NB4 (cell line): ENCODE measurements at places on chromosomes 3 and 15.

DNA sequence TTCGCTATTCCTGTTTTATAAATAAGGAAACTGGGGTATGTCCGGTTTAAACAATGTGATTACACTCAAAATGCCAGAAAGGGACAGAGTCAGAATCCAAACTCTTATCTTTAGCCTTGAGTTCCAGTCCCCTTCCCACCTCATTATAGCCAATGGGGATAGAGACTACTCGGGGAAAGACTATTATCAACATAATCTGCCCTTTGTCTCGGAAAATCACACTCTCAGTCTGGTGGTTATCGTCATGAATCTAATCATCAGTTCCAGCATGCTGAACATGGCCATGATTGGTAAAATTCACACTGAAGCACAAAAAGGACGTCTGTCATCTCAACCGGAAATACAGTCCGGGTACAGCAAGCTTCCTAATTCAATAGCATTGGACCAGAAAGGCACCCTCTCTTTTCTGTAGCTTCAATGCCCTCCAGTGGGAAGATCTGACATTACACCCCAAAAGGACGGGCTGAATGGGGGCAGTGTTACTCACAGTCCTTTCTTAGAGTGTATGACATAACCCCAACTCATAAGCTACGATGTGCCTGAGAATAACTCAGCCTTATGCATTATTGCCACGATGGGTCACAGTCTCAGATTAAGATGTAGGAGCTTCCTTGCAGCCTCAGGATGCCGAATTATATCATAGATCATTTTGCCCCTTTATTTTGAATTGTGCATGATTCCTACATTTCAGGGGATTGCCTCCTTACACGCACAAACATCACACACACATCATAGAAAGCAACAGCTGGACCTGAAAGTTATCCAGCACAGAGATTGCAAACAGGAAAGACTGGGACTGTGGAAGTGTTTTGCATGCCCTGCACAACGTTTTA is 390.4 kb upstream of the LMCD1 start:
- peak; percentile 65 for DNase-seq

- no peak for DNase-seq
These were observed 2.6 kb downstream of the ISLR2 start for GRCh38 chr15:74132681-74133651.

- DNase-seq: no peak
These were observed 105.7 kb downstream of the TPRA1 start for GRCh38 chr3:127484601-127485388.

GRCh38 chr3:36695113-36695768 is 69.1 kb downstream of the DCLK3 start:
- no peak for DNase-seq

- DNase-seq: no peak
These were observed 329.8 kb upstream of the PDZRN3 start for GRCh38 chr3:73954506-73954905.

- DNase-seq: no peak
These were observed 12.5 kb upstream of the FBLN2 start for GRCh38 chr3:13536432-13536831.

- no peak for DNase-seq
These were observed 1187.1 kb upstream of the EPHA6 start for GRCh38 chr3:95627293-95627692.

GRCh38 chr15:60057554-60057953 is 53.4 kb downstream of the FOXB1 start:
- DNase-seq: peak; percentile 10

DNA sequence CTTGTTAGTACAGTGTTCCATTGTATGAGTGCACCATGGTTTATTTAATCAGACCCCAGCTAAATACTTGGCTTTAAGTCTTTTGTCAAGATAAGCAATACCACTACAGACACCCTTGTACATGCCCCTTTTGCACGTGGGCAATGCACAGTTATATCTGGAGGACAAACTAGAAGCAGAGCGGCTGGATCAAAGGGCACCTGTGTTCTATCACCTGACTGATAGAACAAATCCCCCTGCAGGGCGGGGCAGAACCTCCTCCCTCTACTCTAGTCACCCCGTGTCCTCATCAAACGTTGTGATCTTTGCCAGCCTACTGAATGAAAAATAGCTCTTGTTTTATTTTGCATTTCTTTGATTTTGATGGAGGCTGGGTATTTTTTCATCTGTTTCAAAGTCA is 314.9 kb downstream of the TLE3 start:
- DNase-seq: no peak

- DNase-seq: no peak
These were observed 264.6 kb upstream of the TGFBR2 start for GRCh38 chr3:30341851-30342250.

DNA sequence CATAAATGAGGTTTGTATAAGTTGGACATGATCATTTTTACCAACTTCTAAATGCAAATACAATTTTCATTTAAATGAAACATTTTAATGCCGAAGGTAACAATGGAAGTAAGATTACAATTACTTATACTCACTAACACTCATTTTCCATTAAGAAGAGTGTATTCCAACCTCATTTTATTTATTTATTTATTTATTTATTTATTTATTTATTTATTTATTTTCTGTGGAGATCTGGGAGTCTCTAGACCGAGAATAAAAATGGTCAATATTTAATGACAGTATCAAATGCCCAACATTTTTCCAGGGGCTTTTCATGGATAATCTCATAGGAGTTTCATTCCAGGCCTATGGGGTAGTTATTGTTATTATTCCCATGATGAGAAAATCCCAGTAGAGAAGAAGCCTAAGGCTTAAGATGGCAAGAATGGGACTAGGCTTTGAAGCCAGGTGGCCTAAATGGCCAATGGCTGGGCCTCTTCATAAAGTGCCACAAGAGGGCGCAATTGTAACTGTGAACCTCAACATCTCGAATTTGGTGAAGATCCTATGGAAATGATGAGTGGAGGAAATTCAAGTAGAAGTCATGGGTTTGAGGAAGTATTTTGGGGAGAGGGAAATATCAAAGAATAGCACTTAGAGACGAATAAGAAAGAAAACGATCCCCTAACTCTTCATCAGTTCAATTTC is 21.3 kb downstream of the VGLL3 start:
- peak; percentile 54 for DNase-seq

DNA sequence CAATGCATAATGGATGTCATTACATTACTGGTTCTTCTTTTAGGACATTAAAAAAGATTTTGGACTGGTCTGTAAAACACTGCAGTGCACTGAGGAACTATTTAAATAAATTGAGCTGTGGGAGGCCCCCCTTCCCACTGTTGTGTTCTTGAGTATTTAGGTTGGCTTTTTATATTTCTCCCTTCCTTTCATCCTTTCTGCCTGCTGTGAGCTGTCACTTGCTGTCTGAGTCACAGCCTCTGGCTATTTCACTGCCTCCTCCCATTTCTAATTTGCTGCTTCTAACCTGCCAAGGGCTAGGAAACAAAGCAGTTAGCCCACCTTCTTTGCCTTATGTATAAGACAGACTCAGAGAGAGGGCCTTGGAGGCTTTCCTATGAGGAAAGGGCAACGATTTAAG is 89.0 kb upstream of the FNDC3B start:
- peak; percentile 67 for DNase-seq

DNA sequence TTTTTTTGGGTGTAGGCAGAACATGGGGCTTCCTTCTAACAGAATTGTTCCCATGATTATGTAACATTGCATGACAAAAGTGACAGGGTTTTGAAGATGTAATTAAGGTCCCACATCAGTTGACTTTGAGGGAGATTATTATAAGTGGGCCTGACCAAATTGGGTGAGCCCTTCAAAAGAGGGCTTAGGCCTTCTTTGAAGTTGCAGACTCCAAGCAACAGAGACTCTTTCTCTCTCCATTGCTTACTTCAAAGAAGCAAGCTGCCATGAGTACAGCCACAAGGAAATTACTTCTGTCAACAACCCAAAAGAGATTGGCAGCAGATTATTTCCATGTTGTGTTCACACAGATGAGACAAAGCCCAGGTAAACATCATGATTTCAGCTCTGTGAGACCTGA is 348.2 kb downstream of the PDCD6IP start:
- DNase-seq: no peak

DNA sequence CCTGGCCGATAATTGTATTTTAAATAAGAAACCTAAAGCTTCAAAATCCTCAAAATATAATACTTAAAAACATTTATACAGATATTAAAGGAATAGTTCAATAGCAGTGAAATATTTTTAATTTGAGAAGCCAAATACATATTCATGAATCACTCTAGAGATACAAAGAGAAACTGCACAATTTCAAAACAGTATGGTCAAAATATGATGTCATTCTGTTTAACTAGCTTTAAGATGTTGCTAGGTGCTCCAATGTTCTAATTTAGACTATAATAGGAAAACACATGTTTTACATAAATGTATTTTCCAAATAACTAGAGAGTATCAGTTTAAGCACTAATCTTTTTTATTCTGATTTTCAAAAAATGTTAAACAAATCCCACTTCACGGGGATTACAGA is 10.3 kb upstream of the NRROS start:
- peak; percentile 41 for DNase-seq

- no peak for DNase-seq
These were observed 105.6 kb upstream of the ROPN1 start for GRCh38 chr3:124097362-124098131.

GRCh38 chr3:13513913-13514517 is 33.9 kb downstream of the HDAC11 start:
- DNase-seq: no peak

DNA sequence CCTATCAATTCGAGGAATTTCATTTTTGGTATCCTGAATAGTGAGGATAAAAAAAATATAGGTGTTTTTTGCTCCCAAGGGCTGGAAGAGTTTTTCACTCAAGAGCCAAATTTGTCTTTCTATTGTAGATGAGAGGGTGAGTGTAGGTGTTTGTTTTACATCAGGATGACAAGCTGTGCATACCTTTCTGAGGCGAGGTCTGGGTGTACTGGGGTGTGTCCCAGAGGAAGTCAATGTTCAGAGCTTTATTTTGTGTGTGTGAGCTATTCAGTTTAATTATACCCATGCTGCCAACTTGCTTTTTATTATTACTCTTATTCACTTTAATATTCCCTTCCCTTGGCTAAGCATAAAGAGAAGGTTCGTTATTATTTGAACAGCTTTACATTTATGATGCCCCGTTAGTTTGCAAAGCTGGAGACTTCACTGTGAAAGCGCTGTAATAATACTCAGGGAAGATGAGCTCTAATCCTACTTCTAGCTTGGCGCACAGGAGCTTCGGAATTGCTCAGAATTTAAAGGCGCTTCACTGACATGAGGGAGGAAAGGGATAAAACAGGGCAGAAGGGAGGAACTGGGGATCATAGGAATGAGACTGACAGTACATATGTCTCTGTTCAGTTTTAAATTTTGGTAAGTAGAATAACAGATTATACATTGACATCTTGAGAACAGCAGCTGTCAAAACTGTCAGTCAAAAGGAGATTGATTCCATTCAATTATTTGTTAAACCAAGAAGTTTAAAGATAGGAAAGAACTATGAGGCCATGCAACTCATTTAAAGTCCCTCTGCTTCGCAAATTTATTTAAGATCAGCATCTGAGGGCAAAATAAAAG is 117.7 kb upstream of the TP63 start:
- DNase-seq: no peak

- DNase-seq: no peak
These were observed 94.1 kb downstream of the HMG20A start for GRCh38 chr15:77514641-77515402.

- DNase-seq: no peak
These were observed 40.4 kb upstream of the CLSTN2 start for GRCh38 chr3:139894643-139894989.

GRCh38 chr3:133901083-133901482 is 5.4 kb upstream of the RAB6B start:
- DNase-seq: peak; percentile 45

GRCh38 chr3:160564949-160565441 is 376 bp downstream of the KPNA4 start:
- peak; percentile 70 for DNase-seq

DNA sequence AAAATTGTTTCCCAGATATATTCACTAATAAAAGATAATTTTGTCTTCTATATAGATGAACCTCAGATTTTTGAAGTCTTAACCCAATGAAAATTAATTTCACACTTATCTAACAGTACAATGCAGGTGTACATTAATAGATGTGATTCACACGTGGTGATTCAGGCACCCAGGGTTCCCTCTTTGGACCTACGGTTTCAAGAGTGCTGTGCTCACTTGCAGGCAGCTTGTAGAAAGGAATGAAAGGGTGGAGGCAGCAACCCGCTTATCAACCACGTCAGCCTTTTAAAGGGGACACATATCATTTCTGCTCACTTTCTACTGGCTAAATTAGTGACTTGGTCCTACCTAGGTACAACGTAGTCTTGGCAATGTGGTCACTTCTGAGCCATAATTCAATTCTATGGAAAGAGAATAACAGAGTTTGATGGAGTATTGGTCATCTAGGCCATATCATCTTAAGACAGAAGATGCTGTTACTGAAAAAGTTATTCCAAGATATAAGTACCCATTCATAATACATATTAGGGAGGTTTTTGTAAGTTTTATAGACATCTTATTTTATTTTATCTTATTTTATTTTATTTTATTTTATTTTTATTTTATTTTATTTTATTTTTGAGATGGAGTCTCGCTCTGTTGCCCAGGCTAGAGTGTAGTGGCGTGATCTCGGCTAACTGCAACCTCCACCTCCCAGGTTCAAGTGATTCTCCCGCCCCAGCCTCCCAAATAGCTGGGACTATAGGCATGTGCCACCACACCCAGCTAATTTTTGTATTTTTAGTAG is 37.9 kb downstream of the ACP3 start:
- no peak for DNase-seq

DNA sequence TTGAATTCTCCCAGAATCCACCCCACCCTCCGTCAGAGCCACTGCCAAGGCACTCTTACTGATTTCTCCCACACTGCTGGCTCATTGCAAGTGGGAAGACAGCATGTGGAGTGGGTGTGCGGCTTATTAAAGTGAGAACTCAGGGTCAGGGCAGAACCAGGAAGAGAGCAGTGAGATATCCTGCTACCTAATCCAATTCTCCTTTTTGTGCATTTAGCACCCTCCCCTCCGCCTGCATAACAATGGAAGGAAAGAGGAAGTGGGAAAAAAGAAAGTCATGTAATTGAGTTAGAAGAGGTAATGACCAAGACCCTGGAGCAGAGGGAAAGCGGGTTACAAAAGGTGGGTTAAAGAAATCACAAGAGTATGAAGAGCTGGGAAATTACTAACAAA is 27.8 kb upstream of the PIK3CB start:
- DNase-seq: peak; percentile 81

- no peak for DNase-seq
These were observed 105.0 kb downstream of the FOXP1 start for GRCh38 chr3:71478568-71478967.

- no peak for DNase-seq
These were observed 70.0 kb upstream of the LIMD1 start for GRCh38 chr3:45524565-45524964.

GRCh38 chr15:60589253-60589652 is 110.3 kb upstream of the ICE2 start:
- DNase-seq: no peak

- DNase-seq: no peak
These were observed 118.0 kb downstream of the DGKG start for GRCh38 chr3:186244016-186244415.
